ENCODE measurements at places on chromosomes 2 and 18.

GRCh38 chr2:118614841-118615271, 232.6 kb downstream of the EN1 start:
- no peak for DNase-seq

GRCh38 chr2:23379220-23379695, 5.7 kb upstream of the KLHL29 start:
- no peak for DNase-seq

DNA sequence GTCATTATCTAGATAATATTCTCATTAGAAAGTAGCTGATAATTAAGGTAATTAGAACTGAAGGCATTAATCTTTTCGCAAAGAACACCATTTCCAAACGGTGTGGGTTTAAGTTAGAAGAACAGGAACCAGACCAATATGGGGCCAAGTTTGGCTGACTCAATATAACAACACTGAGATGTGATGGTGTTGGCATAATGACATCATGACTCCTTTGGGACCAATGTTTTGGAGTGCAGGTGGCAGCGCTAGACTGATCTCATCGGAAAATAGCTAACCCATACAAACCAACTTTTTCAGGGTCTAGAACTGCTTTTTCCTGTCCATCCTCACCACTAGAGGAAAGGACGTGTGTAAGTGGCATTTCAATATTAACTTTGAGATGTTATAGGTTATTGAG, 1171.7 kb upstream of the ZEB2 start:
- DNase-seq = no peak

GRCh38 chr2:1869248-1869647, 124.9 kb upstream of the PXDN start:
- no peak for DNase-seq

- no peak for DNase-seq
Observed at GRCh38 chr2:234334151-234334550, 162.7 kb downstream of the ARL4C start.

- DNase-seq = no peak
Observed at GRCh38 chr18:354471-354870, 86.6 kb upstream of the THOC1 start.

DNA sequence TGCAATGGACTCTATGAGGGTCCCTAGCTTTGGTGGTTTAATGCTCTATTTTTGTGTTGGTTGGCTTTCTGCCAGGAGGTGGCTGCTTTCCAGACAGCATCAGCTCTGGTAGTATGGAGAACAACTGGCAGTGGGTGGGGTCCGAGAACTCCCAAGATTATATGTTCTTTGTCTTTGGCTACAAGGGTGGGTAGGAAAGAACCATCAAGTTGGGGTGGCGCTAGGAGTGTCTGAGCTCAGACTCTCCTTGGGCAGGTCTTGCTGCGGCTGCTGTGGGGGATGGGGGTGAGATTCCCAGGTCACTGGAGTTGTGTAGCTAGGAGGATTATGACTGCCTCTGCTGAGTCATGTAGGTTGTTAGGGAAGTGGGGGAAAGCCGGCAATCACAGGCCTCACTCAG, 976.1 kb upstream of the GYPC start:
- no peak for DNase-seq

All from activated T-helper 1 cell treated with Interleukin-2 at 50 U/mL for 16 hours (primary cell).